ENCODE measurements at places on chromosomes 7 and 10.

DNA sequence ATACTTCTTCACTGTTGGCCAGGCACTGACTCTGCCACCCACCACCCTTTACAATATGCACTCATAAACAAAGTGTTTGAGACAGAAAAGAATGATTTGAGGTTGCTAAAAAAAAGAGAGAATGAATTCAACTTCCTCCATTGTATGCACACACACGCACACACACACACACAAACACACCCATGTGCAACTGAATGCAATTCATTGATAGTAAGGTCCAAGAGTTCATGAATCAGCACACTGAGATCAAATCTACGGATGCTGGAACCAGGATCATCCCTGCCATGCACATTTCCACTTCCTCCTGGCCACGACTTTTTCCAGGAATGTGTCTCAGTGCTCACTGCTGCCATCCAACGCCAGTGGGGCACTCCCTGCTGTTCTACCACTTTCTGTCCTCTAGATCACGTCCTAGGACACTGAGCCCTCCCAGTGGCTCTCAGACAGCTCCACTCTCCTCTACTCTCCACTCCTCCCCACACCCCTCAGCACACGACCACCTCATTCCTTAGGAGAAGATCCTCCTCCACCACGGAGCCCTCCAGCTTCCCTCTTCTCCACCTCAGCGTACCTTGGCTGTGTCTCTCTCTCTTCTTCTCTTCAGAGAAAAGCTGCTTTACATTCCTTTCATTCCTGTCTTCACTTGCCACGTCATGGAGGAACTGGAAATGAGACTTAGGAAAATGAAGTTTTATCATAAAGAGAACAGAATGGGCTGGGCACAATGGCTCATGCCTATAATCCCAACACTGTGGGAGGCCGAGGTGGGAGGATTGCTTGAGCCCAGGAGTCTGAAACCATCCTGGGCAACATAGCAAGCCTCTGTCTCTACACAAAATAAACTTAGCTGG lies 12.0 kb upstream of the TMEM213 start:
- H3K4me3 ChIP-seq: no peak overlapping the region
- H3K27ac ChIP-seq: no peak overlapping the region
- DNase-seq: no peak
- no peaks in the 10 kb centered on the region for H3K4me1 ChIP-seq
- no peaks in the 10 kb centered on the region for H3K27me3 ChIP-seq

- DNase-seq: no peak
- H3K27ac ChIP-seq: no peak overlapping the region
- no peaks in the 10 kb centered on the region for H3K36me3 ChIP-seq
- H3K4me3 ChIP-seq: no peak overlapping the region
- no peaks in the 10 kb centered on the region for H3K27me3 ChIP-seq
Measured at GRCh38 chr7:46835556-46835955, 746.4 kb downstream of the TNS3 start.

DNA sequence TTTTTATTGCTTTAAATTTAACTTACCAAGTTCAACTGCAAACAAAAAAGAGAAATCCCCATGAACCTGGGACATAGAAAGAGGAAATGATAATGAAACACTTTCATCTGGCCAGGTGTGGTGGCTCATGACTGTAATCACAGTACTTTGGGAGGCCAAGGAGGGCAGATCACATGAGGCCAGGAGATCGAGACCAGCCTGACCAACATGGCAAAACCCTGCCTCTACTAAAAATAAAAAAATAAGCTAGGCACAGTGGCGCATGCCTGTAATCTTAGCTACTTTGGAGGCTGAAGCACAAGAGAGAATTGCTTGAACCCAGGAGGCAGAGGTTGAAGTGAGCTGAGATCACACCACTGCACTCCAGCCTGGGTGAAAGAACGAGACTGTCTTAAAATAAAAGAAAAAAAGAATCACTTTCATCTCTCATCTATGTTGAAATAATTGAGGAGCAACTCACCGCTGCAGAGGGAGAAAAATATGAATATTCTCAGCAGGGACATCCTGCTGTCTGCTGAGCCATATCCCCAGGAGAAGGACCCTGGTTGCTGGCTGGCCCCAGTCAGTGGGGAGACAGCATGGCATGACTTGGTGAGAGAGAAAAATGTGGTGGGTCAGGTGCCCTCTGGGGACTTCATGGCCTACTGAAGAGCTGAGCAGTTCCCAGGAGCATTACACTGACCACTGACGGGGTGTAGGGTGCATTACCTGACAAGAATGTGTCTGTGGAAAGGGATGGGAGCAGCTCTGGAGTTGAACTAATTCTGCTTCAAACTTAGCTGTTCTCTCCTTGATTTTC lies 22.8 kb upstream of the TARP start:
- H3K36me3 ChIP-seq: no peaks in the 10 kb centered on the region
- H3K4me3 ChIP-seq: no peak overlapping the region
- H3K27ac ChIP-seq: no peak overlapping the region
- no peak for DNase-seq
- no peaks in the 10 kb centered on the region for H3K4me1 ChIP-seq
- no peaks in the 10 kb centered on the region for H3K27me3 ChIP-seq

DNA sequence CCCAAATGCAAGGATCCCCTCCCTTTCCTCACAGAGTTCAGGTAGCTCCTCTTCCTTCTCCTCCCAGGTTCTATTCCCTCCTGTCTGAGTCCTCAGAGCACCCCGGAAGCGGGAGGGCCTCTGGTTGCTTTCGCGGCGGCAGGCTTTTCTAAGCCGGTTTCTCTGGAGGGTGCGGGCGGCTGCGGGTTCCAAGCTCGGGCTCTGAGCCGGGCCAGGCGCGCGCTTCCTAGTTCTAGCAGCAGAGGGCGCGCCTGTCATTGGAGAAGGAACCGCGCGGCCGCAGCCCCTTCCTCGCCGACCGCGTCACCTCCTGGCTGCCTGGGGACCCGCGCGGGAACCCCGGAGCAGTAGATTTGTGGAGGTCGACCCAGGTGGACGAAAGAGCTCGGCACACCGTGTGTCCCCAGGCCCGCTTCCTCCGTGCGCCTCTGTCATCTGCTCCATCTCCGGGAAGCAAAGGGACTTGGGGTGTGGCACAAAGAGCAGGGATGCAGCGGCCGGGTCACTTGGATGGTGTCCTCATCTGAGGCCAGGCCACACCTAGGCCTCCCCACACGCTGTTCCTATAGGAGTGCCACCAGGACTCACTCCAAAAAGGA lies 389.0 kb upstream of the PODXL start:
- DNase-seq: peak; percentile 49
- peak overlapping the region; percentile 15 for H3K4me3 ChIP-seq
- no peak overlapping the region for H3K27ac ChIP-seq
- H3K27me3 ChIP-seq: no peaks in the 10 kb centered on the region

GRCh38 chr7:92684274-92684673 lies 94.1 kb upstream of the FAM133B start:
- H3K4me3 ChIP-seq: no peak overlapping the region
- DNase-seq: no peak
- no peak overlapping the region for H3K27ac ChIP-seq
- H3K4me1 ChIP-seq: peaks cover 8% of the 10 kb centered on the region
- no peaks in the 10 kb centered on the region for H3K36me3 ChIP-seq
- no peaks in the 10 kb centered on the region for H3K27me3 ChIP-seq

DNA sequence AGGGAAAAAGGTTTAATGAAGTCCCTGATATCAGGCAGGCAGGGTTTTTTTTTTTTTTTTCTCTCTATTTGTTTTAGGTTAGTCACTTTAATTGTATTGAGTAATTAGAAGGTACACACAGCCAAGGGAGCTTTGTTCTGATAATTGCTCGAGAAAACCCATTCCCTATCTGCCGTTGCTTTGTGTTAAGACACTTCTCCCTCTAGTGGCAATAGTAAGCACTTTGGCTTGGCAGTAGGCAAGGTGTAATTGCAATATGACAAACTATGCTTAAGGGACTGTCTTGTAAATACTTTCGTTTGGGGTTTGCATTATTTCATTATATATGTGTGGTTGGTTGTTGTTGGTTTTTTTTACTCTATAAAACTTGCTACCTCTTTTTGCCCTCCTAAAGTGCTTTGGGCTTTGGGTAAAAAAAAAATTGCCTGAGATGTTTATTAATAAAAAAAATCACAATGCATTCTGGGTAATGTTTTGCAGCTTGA lies 113.4 kb downstream of the BTRC start:
- no peak overlapping the region for H3K4me3 ChIP-seq
- H3K27ac ChIP-seq: no peak overlapping the region
- no peaks in the 10 kb centered on the region for H3K36me3 ChIP-seq
- DNase-seq: peak; percentile 32

DNA sequence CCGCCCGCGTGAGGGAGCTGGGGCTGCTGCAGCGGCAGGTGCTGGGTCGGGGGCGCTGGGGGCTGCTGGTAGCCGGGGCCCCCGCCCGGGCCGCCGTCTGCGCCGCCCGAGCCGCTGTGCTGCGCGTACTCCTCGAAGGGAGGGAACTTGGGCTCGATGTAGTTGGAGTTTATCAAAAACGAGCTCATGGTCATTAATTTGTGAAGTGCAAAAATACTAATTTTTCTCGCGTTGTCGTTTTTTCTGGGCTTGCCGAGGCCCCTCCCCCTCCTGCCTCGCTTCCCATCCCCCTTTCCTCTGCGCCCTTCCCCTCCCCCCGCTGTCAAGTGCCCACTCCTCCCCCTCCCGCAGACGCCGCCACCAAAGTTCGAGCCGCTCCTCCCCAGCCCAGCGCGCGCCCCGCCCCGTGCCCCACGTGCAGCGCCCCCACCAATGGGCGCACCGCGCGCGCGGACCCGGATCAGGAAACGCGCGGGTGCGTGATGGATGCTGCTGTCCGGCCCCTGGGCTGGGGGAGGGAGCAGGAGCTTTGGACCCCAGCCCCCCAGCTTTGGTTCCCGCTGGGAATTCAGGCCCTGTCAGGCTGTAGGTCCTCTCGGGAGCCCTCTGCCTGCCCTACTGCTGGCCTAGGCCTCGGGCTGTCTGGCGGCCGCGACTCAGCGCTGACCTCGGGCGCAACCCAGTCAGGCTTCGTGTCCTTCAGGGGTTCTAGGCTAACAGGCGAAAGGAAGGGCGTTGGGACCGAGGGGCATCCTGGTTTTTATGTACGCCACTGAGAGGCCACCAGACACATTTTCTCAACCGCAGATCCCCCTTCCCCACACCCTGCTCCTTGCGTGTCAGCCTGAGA lies at the start of gene HOXA4:
Gene HOXA4 (minus strand): TSS at position 218 of the 850 bp plus-strand sequence. CDS start 24 bp downstream, at position 194.
- peak within 1 kb of the TSS; percentile 81 for H3K27ac ChIP-seq
- H3K36me3 ChIP-seq: no peaks in the 10 kb centered on the region
- H3K4me1 ChIP-seq: peaks cover 5% of the 10 kb centered on the region
- peak; percentile 96 for DNase-seq
- H3K4me3 ChIP-seq: peak within 1 kb of the TSS; percentile 60
- no peaks in the 10 kb centered on the region for H3K27me3 ChIP-seq

DNA sequence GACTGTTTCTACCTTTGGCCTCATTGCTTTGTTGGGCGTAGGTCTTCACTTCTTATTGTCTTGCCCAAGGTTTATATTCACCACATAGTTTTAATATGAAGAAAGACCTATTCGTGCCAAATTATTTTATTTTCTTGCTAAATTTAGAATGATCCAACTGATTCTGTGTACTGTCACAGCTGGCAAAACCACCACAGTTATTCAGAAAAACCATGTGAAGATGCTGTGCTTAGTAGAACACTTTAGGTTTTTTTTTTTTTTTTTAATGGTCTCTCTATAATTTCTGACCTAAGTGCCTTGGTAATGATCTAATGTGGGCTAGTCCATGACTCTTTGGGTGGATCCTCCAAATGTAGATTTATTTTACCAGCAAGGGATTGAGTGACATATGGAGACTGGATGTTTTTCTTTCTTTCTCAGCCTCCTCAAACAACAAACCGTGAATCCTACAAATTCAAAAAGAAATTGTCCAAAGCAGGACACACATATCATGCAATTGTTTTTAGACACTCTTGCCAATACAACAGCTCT lies 243.8 kb downstream of the DYNC1I1 start:
- no peaks in the 10 kb centered on the region for H3K4me1 ChIP-seq
- H3K36me3 ChIP-seq: no peaks in the 10 kb centered on the region
- H3K27ac ChIP-seq: no peak overlapping the region
- no peaks in the 10 kb centered on the region for H3K27me3 ChIP-seq
- H3K4me3 ChIP-seq: no peak overlapping the region
- no peak for DNase-seq

GRCh38 chr10:133388973-133389818 lies 4.8 kb upstream of the MTG1 start:
- no peaks in the 10 kb centered on the region for H3K4me1 ChIP-seq
- H3K36me3 ChIP-seq: no peaks in the 10 kb centered on the region
- peak overlapping the region; percentile 7 for H3K4me3 ChIP-seq

GRCh38 chr7:107207459-107207858 lies 38.7 kb downstream of the HBP1 start:
- H3K27me3 ChIP-seq: no peaks in the 10 kb centered on the region
- H3K27ac ChIP-seq: no peak overlapping the region
- H3K4me1 ChIP-seq: no peaks in the 10 kb centered on the region
- no peak overlapping the region for H3K4me3 ChIP-seq
- DNase-seq: no peak

GRCh38 chr10:32577448-32577847 lies 131.5 kb downstream of the CCDC7 start:
- no peaks in the 10 kb centered on the region for H3K27me3 ChIP-seq
- no peak overlapping the region for H3K4me3 ChIP-seq
- H3K27ac ChIP-seq: no peak overlapping the region
- no peak for DNase-seq

GRCh38 chr7:127066974-127067373 lies 185.8 kb downstream of the GRM8 start:
- no peak overlapping the region for H3K27ac ChIP-seq
- no peak overlapping the region for H3K4me3 ChIP-seq
- no peaks in the 10 kb centered on the region for H3K36me3 ChIP-seq
- H3K27me3 ChIP-seq: no peaks in the 10 kb centered on the region

GRCh38 chr7:129771928-129772479 lies 160.5 kb downstream of the NRF1 start:
- no peak overlapping the region for H3K27ac ChIP-seq
- H3K4me3 ChIP-seq: no peak overlapping the region
- H3K27me3 ChIP-seq: peaks cover under 1% of the 10 kb centered on the region
- no peaks in the 10 kb centered on the region for H3K36me3 ChIP-seq

DNA sequence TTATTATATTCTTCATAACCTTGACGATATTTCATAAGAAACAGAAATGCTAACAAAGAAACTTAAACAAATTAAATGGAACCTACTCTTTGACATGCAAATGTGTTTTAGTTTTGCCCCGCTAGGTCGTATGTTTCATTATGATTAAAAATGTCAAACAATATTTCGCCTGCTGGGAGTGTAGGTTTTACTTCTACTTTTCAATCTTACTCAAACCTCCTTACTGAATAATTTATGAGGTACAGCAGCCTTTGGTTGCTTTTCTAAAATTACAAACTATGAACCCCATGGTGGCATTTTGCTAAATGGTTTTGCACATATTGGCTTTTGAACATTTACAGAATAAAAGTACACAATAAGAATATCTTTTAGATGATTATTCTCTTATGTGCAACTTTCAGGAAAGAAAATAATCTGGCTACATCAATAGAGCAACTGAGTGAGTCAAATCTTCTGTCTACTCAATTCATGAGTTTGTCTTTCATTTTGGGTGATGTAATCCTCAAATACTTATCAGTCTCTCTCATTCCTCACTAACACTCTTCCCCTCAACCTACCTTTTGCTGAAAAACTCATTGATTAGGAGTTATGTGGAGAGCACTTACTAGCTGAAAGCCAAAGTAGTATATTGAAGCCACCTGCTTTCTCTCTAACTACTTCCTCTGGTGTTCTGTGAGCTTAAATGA lies 1226.4 kb downstream of the XPNPEP1 start:
- no peak overlapping the region for H3K4me3 ChIP-seq
- no peak overlapping the region for H3K27ac ChIP-seq
- no peak for DNase-seq
- H3K27me3 ChIP-seq: no peaks in the 10 kb centered on the region
- no peaks in the 10 kb centered on the region for H3K36me3 ChIP-seq
